NT2/D1 (cell line): ENCODE measurements at places on chromosomes 7 and 10.
A peak's percentile ranks its signal among the peaks of the same experiment; 100 is the strongest.

- peak; percentile 55 for DNase-seq
Observed at GRCh38 chr10:93554760-93555432, 11.6 kb upstream of the FFAR4 start.

GRCh38 chr10:120174491-120174890, 282.0 kb downstream of the SEC23IP start:
- DNase-seq: no peak

- no peak for DNase-seq
Observed at GRCh38 chr10:123909866-123910265, 18.3 kb upstream of the CPXM2 start.

DNA sequence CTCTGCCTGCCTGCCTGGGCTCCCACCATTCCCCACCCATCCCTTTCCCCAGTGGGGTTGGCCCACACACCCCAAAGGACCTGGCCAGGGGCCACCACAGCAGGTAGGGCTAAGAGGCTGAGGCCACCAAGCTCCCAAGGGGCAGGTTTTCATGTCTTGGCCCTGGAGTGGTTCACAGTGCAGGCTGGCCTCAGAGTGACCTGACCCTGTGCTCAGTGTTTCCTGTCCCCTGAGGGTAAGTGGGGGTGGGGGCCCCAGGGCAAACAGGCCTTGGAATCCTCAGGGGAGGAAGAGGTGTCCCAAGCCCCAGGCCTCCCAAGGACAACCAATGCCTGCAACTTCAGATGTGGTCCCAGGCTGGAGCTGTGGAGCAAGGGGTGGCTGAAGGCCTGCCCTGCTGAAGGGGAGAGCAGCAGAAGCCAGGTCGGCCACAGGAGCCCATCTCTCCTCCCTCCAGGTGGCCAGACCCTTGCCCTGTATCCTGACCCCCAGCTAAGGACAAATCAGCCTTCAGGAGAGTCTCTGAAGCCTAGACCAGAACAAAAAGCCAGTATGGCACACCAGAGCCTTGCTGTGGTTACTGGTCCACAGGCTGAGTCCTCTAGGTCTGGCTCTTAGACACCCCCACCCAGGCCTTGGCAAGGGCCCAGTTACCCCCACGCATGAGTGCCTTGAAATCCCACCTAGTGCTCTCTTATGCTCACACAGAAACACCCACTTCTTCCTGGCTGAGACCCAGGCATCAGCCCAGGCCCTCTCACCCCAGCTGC, 27.6 kb downstream of the POLL start:
- DNase-seq: no peak

DNA sequence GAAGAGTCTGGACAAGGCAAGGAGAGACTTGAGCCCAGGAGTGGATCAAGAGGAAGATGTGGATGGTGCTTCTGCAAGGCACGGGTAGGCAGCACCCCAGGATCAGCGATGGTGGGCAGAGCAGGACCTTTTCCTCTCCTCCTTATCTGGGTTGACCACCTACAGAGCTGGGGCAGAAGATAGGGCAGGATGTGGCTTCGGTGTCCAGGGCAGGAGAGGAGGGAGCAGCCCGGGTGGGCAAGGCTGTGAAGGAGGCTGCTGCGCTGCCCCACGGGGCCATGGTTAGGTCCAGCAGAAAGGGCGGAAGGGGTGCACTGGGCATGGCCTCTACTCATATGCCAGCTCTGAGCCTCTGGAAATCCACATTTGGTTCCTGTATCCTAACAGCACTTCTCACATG, 20.0 kb upstream of the PARP12 start:
- no peak for DNase-seq

DNA sequence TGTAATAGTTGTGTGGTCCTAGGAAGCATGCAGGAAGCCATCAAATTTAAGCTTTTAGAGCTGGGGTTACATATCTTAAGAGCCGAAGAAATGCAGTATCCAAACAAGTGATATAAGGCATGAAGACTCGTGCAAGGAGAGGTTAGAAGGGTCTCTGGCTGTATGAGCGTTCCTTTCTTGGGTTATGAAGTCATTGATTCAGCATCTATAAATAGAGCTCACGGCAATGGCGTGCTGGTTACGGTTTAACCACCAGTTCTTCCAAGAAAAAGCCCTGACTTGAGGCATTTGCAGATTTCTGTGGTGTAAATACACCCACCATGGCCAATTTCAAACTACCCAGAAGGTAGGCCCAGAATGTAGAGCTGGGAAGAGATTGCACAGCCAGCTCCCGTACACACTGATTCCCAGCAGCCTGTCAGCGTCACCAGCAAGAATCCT, 72.0 kb upstream of the KAT6B start:
- DNase-seq: no peak

DNA sequence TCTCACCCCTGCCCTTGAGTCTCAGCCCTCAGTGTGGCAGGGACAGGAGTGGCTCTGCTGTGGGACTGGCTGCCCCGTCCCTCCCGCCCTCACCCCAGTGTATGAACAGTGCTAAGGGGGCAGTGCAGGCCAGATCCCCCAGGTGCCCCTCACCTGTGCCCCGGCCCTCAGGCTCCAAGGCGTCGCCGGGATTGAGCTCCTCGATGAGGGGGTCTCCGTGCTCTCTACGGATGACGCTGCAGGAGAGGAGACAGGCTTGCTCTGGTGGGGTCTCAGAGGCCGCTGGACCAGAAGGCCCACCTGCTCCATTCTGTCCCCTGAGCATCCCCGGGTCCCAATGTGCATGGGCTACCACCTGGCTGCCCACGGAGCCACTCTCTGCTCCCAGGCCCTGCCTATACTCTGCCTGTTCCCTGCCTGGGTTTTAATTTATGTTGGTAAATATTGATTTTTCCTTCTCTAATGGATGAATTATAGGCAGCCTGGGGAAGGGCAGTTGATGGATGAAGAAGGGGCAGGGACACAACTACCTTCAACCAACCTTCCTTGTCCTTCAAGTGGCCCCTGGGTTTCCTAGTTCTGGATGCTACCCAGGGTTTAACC, 47.2 kb downstream of the GOLGA7B start:
- no peak for DNase-seq

DNA sequence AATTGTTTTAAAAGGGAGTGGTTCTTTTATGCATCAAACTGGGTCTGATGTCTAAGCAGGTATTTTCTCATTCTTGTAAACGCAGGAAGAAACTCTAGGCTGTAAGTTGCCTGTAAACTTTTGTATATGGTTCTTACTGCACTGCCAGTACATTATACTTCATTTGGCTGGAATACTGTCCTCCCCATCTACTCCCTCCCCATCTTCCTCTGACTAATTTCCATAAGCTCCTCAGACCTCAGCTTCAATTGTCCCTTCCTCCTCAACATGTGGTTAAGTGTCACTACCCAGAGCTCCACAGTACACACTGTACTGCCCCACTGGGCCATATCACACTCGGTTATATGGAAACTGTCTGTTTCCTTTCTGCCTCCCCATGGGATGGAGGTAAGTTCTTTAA, 161.4 kb upstream of the MDFIC start:
- DNase-seq: no peak

GRCh38 chr10:5685764-5686240, 1.2 kb downstream of the TASOR2 start:
- no peak for DNase-seq

GRCh38 chr10:28459453-28460144, 73.3 kb upstream of the WAC start:
- peak; percentile 91 for DNase-seq

- no peak for DNase-seq
Observed at GRCh38 chr7:143256932-143257331, 6.3 kb upstream of the GSTK1 start.

DNA sequence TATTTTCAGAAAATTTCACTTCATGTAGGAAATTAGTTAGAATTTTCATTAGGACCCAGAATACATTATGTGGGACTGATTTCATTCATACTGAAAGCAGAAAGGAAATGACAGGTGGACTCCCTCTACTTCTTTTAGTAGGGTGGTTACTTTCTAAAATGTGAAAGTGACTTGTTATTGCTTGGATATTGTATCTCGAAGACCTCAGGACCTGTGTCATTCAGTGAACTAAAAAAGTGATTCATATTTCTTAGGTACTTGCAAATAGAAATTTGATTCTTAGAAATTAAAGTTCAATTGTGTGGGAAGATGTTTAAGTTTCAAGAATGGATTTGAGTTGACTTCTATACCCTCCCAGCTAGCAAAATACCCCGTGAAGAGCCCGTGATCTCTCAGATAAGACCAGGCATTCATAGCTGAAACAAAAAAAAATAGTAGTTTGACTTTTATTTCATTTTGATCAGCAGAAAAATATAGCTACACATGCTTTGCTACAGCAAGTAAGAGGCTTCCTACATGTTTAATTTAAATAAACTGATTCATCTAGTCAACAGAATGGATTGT, 1037.1 kb downstream of the GATA3 start:
- DNase-seq: no peak

GRCh38 chr7:40698214-40698920, 563.6 kb downstream of the SUGCT start:
- DNase-seq: no peak

DNA sequence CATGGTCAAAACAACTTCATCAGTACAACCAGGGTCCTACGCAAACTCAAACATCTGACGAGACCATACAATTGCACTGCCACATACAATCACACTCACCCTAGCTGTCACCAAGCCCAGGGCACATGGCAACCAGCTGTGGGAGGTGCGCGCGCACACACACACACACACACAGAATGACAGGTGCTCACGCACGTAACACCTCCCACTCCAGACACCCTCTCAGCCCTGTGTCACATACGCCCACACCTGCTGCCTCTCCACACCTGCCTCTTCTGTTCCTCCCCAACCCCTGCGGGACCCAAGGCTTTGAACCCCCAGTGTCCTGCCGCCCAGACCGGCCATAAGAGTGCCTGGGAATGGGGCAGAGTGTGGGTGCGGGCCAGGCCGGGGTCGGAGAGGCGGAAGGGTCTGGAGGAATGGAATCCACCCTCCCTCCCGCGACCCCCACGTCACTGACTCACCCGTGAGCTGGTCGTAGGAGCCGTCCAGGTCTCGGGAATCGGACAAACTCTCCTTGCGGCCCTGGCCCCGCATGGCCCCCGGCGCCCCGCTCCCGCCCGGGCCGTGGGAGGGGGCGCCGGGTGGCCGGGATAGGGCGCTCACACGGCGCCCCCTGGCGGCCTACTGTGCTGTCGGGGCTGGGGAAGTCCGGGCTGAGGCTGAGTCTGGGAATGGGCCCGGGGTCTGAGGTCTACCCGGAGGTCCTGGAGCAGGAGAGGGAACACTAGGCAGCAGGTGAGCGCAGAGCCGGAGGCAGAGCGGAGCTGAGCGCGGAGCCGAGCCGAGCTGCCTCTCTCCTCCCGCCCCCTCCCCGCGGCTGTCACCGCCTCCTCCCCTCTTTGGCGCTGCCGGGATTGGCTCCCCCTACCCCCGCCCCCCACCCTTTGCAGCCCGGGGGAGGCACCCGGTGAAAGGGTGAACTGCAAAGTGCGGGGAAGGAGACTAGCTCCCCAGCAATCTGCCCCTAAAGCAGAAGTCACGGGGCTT, at the start of gene KCNIP2:
Gene KCNIP2, minus strand, starts transcription at position 769 of the 990 bp plus-strand sequence. Its CDS starts 232 bp downstream, at position 537.
- DNase-seq: peak; percentile 47

DNA sequence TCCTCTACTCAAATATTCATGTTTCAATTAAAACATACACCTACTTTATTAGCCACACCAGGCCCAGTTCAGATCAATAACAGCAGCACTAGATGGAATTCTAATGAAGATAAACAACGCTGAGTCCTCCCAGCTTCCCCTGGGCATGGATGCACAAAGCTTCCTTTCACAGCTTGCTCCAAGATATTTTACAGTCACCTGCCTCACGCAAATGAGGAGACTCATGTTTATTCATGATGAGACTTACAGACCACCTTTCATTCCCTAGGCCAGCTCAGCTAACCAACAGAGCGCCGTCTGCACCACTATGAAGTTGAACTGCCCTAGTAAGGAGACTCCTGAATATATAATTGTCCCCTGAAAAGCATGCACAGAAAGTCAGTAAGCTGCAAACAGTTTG, 283.0 kb upstream of the AOAH start:
- no peak for DNase-seq

DNA sequence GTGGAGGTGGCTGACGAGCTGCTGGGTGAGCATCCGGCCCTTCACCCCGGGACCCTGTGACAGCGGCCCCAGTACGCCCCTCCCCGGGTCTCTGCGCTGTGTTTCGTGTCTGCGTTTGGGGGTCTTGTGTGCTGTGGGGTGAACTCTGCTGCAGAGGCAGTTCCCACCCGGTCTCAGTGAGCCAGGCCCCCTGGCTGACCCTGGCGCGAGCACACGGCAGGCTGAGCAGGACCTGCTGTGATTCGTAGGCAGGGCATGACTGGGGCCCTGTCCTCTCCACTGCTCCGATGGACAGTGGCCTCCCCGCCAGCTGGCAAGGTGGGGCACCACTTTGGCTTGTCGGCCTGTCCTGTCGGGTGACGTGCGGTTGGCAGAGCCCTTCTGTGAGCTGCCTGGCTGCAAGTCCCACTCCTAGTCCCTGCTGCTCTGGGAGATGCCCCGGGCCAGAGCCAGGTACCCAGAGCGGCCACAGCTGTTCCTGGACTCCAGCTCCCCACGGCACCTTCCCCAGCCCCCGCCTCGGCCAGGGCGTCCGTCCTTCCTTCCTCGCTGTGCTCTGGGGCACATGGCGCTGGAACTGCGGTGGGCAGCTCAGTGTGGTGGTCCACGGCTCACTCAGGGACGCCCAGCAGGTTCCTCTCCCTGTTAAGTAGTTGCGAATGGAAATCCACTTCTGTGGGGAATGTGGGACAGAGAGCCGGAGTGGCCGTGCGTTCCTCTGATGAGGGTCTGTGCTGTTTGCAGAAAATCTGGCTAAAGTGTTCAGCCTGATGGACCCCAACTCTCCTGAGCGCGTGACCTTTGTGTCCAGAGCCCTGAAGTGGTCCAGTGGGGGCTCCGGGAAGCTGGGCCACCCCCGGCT, 10.5 kb downstream of the GET4 start:
- DNase-seq: no peak

- no peak for DNase-seq
Observed at GRCh38 chr7:12888717-12889116, 201.3 kb downstream of the ARL4A start.

DNA sequence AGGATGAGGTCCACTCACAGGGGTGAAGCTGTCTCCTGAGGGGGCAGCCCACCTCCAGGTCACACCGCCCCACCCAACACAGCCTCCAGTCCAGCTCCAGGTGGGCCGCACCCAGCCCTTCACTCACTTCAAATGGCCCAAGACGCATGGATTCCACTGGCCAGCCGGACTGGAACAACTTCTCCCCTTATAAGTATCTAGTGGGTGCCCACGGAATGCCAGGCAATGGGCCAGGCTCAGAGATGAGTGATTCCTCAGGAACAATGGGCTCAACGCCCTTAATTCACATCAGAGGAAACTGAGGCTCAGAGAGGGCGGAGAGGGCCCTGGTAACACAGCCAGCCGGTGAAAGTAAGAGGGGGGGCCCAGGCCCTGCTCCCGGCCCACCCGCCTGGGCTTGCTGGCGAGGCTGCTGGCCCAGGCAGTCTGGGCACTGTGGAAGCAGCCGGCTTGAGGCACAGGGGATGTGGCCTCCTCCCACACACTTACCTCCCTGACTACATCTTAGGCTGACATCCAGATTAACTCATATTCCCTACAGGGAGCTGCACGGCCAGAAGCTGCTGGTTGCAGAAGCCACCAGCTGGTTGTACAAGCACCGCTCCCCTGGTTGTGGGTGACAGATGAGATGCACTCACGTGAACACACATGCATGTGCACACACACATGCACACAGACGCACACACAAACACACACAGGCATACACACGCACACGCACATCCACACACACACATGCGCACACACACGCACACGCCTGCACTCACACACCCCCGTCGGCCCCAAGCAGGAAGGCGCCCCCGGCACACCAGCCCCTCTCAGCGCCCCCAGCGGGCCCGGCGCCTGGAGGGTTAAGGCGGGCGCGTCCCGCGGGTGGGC, 1.0 kb upstream of the FAM20C start:
- DNase-seq: no peak

GRCh38 chr10:51137756-51138529, 63.7 kb downstream of the PRKG1 start:
- no peak for DNase-seq
